ENCODE measurements at places on chromosomes 4 and X. TPM values are rescaled to one million over a fixed set of nuclear protein-coding genes. Genes with fewer than 3 reads are reported as not detected.

The FRMD7 gene
- total RNA-seq: not detected

The GALNTL6 gene
- 0.99 TPM for total RNA-seq

The APLN gene
- not detected for total RNA-seq

The ANXA10 gene
- not detected for total RNA-seq

The ACOT9 gene
- 33.6 TPM for total RNA-seq

The FGF13 gene
- total RNA-seq: not detected

The SNX12 gene
- 32.6 TPM for total RNA-seq

The WDFY3 gene
- total RNA-seq: 0.10 TPM

The CLDN2 gene
- total RNA-seq: not detected

The UCHL1 gene
- 0.47 TPM for total RNA-seq

The TLR10 gene
- total RNA-seq: 51.5 TPM

The LRCH2 gene
- not detected for total RNA-seq

The TMEM35A gene
- not detected for total RNA-seq

DNA sequence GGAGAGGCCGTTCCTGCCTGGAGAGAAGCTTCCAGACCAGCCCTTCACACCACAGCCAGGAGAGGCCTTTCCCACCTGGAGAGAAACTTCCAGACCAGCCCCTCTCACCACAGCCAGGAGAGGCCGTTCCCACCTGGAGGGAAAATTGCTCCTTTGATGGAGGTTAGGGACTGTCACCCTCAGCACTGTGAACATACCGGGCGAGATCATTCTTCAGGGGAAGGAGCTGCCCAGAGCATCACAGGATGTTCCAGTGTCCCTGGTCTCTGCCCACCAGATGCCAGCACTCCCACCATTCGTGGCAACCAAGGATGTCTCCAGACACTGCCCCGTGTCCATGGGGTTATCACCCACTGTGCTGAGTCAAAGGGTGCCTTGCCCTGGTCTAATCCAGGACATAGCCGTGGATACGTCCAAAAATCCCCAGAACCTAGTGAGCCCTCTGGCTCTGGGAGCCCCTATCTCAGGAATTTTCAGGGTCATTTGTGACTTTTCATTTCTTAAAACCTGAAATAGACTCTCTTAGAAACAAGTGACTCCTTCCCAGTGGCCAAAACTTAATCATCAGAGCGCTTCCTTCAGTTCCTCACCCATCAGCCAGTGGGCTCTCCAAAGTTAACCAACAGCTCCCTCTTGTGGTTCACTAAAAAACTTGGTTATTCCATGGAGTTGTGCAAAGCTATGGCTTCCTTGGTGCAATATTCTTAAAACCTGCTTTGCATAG is 80.2 kb downstream of the CRMP1 start:
- peak; percentile 58 for DNase-seq

DNA sequence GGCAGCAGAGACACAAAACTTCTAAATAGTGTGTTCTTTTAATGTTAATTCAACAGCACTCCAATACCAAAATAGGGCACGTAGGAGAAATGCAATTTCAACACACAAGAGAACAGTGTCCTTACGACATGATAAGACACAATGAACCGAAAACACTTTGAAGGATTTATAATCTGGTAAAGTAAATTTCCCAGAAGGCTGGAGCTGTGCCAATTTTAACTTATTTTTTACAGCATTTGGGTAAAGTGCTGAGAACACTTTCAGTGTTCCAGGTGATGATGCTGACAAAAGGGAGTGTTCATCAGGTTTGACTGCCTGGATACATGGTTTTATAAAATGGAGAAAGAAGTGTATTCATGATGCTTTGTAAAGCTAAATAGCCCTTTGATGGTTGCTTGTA is 76.5 kb downstream of the MAPK10 start:
- no peak for DNase-seq

- no peak for DNase-seq
These were observed 151.1 kb downstream of the PJA1 start for GRCh38 chrX:69014200-69014599.

DNA sequence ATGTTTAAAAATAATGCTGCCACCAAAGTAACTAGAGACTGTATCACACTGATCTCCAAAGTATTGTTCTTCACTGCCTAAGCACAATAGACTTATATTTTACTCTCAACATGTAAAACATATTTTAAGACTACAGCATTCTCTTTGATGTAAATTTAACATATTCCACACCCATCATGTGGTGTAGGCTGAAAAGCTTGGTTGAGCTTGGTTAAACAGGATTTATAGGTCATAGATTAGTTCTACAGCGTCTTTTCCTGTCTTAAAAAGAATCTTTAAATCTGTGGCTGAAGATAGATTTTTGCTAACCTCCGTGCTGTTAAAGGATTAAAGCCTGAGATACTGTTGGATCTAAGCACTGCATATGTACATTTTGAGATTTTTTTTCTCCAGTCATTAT is 379.9 kb downstream of the SH2D1A start:
- no peak for DNase-seq

GRCh38 chrX:15977644-15978043 is 123.0 kb upstream of the AP1S2 start:
- DNase-seq: no peak

- no peak for DNase-seq
These were observed 39.9 kb downstream of the SAT1 start for GRCh38 chrX:23822841-23823240.

- no peak for DNase-seq
These were observed 15.1 kb downstream of the SMS start for GRCh38 chrX:21955403-21956189.

DNA sequence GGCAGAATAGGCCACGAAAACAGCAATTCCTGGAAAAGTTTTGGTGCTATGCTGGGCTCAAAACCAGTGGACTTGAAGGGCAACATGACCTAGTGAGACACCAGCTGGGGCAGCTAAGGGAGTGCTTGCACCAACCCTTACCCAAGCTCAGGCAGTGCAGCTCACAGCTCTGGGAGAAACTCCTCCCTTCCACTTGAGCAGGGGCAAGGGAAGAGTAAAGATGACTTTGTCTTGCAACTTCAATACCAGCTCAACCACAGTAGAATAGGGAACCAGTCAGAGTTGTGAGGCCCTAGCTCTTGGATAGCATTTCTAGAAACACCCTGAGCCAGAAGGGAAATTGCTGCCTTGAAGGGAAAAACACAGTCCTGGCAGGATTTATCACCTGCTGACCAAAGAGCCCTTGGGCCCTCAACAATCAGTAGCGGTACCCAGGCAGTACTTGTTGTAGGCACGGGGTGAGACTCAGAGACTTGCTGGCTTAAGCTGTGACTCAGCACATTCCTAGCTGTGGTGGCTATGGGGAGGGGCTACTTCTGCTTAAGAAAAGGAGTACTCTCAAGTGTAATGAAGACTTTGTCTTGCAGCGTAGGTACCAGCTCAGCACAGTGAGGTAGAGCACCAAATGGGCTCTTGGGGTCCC is 19.7 kb upstream of the ABCG2 start:
- no peak for DNase-seq

GRCh38 chr4:4504783-4505182 is 37.1 kb downstream of the STX18 start:
- DNase-seq: no peak

- no peak for DNase-seq
These were observed 204.1 kb downstream of the LDB2 start for GRCh38 chr4:16694173-16694883.

DNA sequence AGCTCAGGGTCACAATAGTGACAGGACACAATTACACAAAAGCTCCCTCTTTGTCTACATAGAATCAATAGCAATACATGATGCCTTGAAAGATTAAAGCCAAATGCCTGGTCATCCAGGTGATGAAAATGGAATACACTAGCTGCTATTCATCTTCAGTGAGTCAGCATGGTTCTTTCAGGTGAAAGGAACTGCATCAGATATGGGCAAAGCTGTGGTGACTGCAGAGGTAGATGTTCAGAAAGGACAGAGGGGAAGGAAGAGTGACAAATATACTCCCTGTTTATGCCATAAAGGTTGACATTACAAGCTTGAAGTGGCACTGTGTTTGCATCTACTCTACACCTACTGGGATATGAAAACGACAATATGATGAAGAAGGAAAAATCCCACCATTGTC is 20.0 kb upstream of the FTHL17 start:
- DNase-seq: no peak

- DNase-seq: no peak
These were observed 17.5 kb upstream of the FAM241A start for GRCh38 chr4:112127803-112128202.

DNA sequence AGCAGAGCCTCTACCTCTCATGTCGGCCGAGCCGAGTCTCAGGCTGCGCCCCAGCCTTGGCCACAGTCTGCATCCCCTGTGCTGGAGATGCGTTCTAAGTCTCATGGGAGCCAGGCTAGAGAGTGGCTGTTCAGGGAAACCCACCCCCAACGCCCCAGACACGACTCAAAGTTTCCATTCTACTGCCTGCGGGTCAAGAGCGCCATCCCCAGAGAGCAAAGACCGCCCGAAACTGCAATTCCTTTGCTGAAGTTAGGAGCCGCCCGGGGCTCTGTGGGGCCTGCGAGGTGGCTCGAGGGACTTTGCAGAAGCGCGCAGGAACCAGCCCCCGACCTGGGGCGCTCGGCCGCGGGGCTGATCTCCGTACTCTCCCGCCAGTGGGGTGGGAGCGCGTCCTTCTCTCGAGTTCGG is 10.0 kb upstream of the ELF4 start:
- no peak for DNase-seq

- no peak for DNase-seq
These were observed 191.0 kb downstream of the NSUN7 start for GRCh38 chr4:40940756-40941155.

GRCh38 chrX:37476571-37477170 is 94.8 kb upstream of the LANCL3 start:
- DNase-seq: no peak

GRCh38 chrX:51899741-51900140 is 6.3 kb downstream of the MAGED1 start:
- DNase-seq: no peak

- DNase-seq: peak; percentile 27
These were observed 3.9 kb upstream of the SFRP2 start for GRCh38 chr4:153792618-153793247.

DNA sequence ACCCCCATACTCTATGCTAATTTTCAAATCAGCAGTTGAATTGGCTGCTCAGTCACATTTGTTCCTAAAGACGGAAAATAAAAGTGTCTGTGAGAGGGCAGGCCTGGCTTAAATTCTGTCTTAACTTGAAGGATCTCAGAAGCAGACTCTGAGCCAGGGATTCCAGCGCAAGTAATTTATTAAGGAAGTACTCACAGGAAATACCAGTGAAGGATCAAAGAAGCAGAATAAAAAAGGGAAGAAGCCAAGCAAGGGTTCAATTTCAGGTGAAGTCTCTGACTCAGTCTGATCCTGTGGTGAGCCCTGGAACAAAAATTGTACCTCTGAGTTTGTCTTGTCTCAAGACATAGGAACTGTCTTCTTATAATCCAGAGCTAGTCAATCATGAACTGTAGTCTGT is 52.2 kb downstream of the IL1RAPL1 start:
- DNase-seq: no peak

GRCh38 chr4:18636001-18636585 is 614.5 kb upstream of the LCORL start:
- DNase-seq: no peak

DNA sequence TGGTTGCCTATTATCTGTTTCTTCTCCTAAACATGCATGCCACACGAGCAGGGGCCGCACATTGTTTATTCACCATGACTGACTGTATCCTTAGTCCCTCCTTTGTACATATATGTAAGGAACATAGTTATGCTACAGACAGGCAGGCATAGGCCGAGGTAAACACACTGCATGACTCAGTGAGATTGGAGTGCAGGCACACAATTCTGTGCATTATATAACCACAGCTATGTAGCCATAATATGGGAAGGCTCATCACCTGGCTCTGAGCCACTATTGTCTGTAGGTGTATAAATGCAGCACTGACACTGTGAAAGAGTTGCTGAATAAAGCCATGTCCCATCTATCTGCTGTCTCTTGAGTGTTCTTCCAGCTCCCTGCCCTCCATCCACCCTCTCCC is 431.6 kb downstream of the IDS start:
- DNase-seq: no peak

- DNase-seq: no peak
These were observed 1039.9 kb downstream of the GLUD2 start for GRCh38 chrX:122087341-122087740.

DNA sequence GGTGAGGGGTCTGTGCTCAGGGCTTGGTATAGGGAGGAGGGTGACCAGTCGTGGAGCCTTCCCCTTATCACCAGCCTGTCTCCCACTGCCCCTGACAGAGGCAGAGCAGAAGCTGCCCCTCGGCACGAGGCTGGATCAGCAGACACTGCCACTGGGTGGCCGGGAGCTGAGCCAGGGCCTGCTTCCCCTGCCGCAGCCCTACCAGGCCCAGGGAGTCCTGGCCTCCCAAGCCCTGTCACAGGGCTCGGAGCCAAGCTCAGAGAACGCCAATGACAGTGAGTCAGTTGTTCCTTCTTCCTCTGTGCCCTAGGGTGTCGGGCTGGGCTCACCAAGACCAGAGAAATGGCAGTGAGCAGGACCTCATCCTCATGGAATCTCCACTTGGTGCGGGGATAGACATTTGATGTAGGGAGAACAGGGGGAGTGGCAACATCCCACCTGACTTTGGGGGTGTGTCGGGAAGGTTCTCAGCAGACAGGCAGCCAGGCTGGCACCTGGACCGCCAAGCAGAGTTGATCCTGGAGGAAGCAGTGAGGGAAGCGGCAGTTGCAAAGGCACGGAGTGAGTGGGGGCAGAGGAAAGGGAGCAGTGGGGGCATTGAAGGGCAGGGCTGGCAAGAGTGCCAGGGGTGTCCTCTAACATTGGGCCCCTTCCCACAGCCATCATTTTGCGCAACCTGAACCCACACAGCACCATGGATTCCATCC is 14.3 kb upstream of the UBA1 start:
- no peak for DNase-seq

DNA sequence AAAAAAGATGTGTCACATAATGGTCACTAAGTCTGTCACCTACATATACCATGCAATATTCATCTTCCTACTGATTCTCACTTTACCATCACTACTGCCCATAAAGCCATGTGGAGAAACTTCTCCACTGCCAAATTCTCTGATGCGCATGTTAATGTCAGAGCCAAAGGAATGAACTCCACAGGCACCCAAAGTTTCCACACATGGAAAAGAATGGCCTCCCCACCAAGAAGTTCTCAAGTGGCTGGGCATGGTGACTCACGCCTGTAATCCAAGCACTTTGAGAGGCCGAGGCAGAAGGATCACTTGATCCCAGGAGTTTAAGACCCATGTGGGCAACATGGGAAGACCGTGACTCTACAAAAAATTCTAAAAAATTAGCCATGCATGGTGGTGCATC is 43.8 kb upstream of the UGDH start:
- no peak for DNase-seq

All from B cell (primary cell).